ENCODE measurements at places on chromosomes 7 and 10.

DNA sequence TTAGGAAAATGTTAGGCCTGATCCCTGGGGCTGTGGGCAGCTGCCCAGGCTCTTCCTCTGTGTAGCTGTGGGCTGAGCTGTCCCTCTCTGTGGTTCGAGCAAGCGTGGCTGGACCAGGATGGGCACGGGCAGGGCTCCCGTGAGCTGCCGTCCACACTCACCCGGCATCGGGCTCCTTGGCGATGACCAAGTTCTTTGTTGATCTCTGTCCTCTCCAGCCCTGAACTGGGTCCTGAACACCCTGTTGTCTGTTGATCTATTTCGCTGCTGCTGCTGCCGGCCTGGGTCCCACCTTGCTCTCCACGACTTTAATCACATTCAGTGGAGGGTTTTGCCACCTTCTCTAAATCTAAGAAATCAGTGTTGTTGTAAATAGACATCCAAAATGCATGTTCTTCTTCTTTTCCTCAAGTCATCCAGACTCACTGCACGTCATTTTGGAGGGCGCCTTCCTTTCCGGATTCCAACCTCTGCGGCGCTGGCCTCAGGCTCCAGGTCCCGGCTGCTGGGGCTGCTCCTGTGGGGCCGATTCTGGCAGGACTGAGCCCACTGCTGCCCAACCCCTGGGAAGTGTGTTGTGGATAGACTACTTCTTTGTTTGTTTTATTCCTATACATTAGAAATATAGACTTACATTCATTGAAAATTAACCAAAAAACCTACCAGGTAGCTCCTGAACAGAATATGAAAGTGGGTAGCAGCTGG, 100.6 kb downstream of the DYNC2I1 start:
- DNase-seq: no peak

DNA sequence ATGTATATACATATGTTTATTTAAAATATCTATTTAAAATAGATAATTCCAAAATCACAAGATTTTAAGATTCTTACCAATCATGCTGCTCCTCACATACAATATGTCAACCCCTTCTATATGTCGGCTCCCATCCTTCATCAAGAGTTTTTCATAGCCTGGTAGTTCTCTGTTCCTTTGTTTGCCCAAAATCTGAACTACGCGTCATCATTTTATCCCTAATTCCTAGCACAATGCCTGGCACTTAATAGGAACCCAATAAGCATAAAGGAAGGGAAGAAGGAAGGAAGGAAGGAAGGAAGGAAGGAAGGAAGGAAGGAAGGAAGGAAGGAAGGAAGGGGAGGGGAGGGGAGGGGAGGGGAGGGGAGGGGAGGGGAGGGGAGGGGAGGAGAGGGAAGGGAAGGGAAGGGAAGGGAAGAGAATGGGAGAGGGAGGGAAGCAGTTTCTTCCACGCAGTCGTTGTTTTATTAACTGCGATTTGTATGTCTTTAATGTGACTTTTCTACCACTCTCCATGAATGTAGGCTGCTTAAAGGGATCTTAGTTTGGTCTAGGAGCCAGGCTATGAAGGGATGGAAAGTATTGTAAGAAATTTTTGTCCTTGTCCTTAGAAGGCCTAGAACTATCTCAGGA, 83.3 kb upstream of the PCGF5 start:
- no peak for DNase-seq

GRCh38 chr7:713139-713457, 13.4 kb upstream of the DNAAF5 start:
- no peak for DNase-seq

GRCh38 chr10:86167762-86168128, 198.8 kb downstream of the GRID1 start:
- DNase-seq: no peak

- no peak for DNase-seq
Measured at GRCh38 chr7:140042386-140042670, 20.4 kb downstream of the PARP12 start.

- DNase-seq: no peak
Measured at GRCh38 chr10:97329766-97330165, 4.8 kb downstream of the FRAT2 start.

- DNase-seq: peak; percentile 94
Measured at GRCh38 chr10:8035006-8035640, 19.4 kb upstream of the GATA3 start.

DNA sequence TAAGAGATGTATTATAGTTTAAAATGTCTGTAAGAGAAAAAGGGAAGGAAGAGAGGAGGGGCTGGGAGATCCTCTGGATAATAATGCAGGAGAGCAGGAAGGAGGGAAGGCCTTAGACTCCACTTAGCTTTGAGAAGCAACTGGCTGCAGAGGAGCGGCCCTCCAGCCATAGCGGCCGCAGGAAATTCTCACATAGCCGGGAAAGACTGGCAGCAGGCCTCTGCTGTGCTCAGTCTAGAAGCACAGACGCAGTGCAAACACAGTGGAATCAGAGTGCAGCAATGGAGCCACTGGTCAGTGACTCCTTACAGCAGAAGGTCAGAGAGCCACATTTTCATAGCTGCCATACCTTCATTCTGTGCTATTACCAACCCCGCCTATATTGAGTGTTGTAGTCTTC, 153.3 kb downstream of the VWC2 start:
- DNase-seq: no peak

GRCh38 chr7:105462765-105463420, 59.2 kb downstream of the PUS7 start:
- no peak for DNase-seq

- DNase-seq: no peak
Measured at GRCh38 chr7:28105234-28105633, 75.4 kb downstream of the JAZF1 start.

- DNase-seq: no peak
Measured at GRCh38 chr10:33537066-33537465, 202.6 kb upstream of the NRP1 start.

- DNase-seq: no peak
Measured at GRCh38 chr10:131227163-131227740, 84.3 kb downstream of the TCERG1L start.

GRCh38 chr7:129535896-129536295, 33.6 kb downstream of the SMKR1 start:
- DNase-seq: no peak

GRCh38 chr10:118153287-118153686, 106.5 kb upstream of the RAB11FIP2 start:
- DNase-seq: no peak

GRCh38 chr10:61628151-61628874, 34.4 kb upstream of the CABCOCO1 start:
- DNase-seq: no peak

GRCh38 chr10:72946963-72947362, 7.6 kb downstream of the PLA2G12B start:
- no peak for DNase-seq

DNA sequence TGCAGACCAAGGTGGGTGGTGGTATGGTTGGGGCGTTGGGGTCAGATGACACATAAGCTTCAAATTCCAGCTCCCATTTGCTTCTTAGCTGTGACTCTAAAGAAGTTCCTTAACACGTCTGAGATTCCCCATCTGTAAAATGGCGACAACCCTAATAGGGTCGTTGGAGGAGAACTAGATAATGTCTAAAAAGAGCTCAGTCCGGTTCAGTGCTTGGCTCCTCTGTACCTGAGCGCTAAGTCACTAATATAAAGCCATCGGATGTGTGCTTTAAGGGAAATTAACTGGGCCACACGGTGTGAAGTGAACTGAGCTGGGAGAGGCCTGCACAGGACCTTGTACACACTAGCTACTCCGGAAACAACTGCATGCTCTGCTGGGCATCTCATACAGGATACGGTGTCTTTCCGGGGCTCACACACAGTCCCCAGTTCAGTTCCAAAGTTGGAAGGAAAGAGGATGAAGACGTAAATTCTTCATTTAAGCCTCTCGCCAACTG, 476 bp upstream of the ZFYVE27 start:
- DNase-seq: no peak

GRCh38 chr10:127550861-127551260, 1.8 kb downstream of the NPS start:
- no peak for DNase-seq

- no peak for DNase-seq
Measured at GRCh38 chr10:108757946-108758345, 1165.4 kb downstream of the XPNPEP1 start.

DNA sequence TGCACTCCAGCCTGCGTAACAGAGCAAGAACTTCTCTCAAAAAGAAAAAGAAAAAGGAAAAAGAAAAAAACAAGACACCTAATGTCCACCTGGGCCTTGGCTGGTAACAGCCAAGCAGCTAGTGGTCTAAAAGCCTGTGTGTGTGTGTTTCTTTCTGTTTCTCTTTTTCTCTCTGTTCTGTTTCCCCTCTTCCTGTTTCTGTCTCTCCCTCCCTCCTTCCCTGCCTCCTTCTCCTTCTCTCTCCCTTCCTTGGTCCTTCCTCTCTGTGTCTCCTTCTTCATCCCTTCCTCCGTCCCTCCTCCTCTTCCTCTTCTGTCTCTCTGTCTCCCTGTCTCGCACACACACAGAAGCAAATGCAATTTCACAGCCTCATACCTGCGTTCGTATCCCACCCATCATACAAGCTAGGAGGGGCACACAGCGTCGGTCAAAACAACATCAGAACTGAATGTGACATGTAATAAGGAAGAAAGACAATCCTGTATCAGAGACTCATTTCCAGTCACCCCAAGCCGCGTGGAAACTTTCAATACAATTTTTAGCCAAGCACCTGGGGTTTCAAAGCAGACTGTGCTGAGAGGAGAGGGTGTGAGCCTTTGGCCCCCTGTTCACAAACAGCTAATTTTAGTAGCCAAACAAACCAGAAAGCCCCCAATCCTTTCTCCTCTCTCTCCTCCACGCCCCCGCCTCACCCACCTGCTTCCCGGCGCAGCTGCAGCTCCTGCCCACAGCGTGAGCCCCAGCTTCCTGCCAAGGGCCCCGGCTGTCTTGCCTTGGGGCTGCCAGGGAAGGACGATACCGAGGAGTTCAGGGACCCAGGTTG, 50.2 kb upstream of the GNA12 start:
- no peak for DNase-seq

DNA sequence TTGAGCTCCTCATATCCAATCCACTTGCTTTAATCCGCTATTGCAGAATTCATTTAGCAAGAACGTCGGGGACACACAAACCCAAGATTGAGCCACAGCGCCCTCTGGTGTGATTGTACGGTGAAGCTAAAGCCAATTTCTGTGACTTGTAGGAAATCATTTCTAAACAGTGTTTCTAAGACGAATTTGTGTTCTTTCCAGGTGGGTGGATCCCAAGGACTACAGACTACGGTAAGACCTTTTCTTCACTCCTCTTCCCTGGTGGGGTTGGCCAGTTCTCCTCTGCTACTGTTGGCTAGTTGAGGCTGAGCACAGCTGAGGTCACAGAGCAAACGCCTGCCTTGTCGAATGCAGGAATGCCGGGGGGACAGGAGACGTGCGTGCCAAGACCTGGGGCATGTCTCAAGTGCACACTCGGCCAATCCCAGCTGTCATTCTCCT, 5.2 kb downstream of the DMBT1 start:
- peak; percentile 96 for DNase-seq

- DNase-seq: no peak
Measured at GRCh38 chr7:24637021-24637420, 63.8 kb downstream of the PALS2 start.

- DNase-seq: no peak
Measured at GRCh38 chr10:16184096-16184597, 252.7 kb upstream of the PTER start.

GRCh38 chr10:124481717-124482116, 20.1 kb downstream of the LHPP start:
- DNase-seq: no peak

- no peak for DNase-seq
Measured at GRCh38 chr7:43502941-43503340, 80.0 kb upstream of the STK17A start.

- no peak for DNase-seq
Measured at GRCh38 chr10:52257692-52258075, 56.4 kb upstream of the DKK1 start.

GRCh38 chr10:14408139-14408538, 77.4 kb upstream of the FRMD4A start:
- DNase-seq: no peak

DNA sequence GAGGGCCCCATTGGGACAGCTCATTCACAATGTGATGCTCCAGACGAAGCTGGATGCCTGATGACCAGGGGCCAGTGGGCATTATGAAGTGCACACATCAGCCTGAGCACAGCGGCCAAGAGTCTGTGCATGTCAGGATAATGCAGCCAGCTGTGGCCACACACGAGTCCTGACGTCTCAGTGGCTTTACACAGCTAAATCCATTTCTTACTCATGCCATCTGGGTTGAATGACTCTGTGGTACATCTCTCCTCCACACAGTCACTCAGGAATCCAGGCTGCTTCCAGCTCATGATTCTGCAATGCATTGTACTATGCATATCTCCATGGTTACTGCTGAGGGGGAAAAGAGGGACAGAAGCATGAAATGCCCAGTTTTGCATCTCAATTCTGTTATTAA, 123.6 kb downstream of the PRLHR start:
- DNase-seq: no peak

GRCh38 chr10:45387096-45387893, 13.3 kb downstream of the ALOX5 start:
- no peak for DNase-seq

DNA sequence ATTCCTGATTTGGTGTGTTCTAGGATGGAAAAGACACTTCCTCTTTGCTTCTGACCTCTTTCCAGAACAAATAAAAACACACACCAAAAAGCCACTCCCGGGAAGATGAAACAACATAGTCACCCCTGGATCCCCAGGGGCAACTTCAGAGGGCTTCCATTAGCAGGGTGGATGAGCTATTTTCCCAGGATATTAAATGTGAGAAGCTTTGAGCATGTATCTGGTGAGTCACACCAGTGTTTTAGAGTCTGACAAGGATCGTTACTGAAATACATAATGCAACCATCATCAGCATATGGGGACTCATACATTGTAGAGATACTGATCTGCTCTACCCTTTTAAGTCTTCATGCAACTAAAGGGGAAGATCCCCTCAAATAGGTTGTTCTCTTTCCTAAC, 115.5 kb upstream of the ZNF438 start:
- DNase-seq: no peak

DNA sequence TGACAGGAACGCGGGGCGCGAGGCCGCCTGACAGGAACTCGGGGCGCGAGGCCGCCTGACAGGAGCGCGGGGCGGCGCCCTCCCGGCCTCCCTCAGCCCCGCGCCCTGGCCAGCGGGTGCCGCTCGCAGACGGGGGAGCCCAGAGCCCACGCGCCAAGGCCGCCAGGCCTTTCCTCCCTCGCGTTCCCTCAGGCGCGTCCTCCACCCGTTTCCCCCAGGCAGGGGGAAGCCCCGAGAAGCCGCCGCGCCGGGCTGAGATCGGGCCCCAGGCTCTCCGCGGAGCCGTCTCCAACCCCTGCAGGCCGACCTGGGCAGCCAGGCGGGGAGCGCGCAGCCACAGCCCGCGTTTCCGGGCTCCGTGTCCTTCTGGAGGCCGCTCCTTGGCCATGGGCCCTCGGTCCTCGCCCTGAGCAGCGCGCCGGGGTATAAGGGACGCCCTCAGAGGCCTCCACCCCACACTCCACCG, 17.7 kb downstream of the PTPRN2 start:
- no peak for DNase-seq

GRCh38 chr10:2985729-2986232, 81.6 kb upstream of the PFKP start:
- DNase-seq: no peak

- peak; percentile 73 for DNase-seq
Measured at GRCh38 chr7:100584683-100585510, 1.0 kb downstream of the LRCH4 start.
